ENCODE measurements at places on chromosomes 3 and 15.

GRCh38 chr3:56962206-56962605 lies 98.3 kb upstream of the SPATA12 start:
- no peak for DNase-seq

GRCh38 chr3:173301647-173302046 lies 95.9 kb upstream of the NLGN1 start:
- DNase-seq, result no peak

GRCh38 chr3:160644491-160644890 lies 32.5 kb upstream of the ARL14 start:
- no peak for DNase-seq

- no peak for DNase-seq
Measured at GRCh38 chr15:73323956-73324355, 44.8 kb downstream of the HCN4 start.

- no peak for DNase-seq
Measured at GRCh38 chr3:64047787-64048186, 24.5 kb upstream of the PSMD6 start.

GRCh38 chr3:110528305-110529121 lies 543.1 kb upstream of the NECTIN3 start:
- DNase-seq, result peak; percentile 8

DNA sequence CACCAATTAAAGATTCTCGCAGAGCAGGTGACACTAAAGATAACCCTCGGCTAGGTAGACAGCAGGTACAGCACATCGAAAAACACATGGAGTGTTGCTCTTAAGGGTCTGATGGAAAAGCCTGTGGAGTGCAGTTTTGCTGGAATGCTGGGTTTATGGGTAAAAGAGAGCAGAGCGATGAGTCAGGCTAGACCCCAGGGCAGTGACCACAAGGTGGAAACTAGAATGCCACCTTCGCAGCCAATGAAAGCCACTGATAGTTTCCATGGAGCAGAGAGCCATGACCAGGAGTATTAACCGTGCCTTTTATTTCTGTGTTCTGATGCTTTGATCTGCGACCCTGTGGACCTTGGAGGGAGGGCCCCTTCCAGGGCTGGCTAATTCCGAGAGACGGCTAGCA lies 149.8 kb downstream of the GABRB3 start:
- no peak for DNase-seq

DNA sequence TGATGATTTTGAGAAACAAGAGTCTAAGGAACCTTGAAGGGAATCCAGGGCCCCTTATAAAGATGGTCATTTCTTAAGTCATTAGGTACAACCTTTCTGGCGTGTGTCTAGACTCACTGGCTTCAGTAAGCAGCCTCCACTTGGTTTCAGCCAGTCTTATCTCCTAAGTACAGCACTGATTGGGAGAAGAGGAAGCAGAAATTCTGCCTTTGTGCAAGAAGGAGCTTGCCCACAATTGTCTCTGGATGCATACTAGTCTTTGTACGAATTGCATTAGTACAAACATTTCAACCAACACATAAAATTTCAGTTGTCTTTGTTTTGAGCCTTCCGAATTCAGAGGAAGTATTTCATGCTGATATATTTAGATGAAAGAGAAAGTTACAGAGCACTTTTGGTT lies 139.4 kb downstream of the SLCO3A1 start:
- no peak for DNase-seq

DNA sequence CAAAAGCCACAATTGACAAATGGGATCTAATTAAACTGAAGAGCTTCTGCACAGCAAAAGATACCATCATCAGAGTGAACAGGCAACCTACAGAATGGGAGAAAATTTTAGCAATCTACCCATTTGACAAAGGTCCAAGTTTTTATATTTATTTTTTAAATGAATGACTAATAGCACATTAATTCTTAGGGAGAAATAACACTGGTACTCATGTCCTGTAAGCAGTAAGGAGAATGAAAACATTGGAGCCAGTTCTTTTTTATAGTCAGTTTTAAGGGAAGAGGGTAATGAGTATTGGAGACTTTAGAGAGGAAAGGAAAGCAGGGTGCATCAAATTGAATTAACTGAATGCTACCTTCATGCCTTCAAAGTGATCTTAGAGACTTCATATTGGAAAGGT lies 404.7 kb upstream of the TGFBR2 start:
- no peak for DNase-seq

DNA sequence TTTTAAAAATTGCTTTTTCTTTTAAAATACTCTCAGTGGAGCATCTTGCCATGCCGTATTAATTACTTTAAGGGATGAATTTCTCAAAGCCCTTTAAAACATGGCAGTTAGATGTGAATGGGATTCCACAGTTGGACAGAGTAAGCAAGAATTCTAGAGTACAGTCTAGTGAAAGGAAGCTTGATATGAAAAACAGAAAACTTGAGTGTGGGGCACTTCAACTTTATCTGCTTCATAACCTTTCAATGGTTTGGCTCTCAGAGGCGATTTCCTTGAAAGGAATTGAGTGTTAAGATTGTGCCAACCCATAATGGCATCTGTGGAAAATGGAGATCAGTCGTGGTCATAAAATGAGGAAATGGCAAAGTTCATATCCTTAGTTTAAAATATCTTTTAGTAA lies 127.7 kb upstream of the SAMMSON start:
- DNase-seq, result no peak

DNA sequence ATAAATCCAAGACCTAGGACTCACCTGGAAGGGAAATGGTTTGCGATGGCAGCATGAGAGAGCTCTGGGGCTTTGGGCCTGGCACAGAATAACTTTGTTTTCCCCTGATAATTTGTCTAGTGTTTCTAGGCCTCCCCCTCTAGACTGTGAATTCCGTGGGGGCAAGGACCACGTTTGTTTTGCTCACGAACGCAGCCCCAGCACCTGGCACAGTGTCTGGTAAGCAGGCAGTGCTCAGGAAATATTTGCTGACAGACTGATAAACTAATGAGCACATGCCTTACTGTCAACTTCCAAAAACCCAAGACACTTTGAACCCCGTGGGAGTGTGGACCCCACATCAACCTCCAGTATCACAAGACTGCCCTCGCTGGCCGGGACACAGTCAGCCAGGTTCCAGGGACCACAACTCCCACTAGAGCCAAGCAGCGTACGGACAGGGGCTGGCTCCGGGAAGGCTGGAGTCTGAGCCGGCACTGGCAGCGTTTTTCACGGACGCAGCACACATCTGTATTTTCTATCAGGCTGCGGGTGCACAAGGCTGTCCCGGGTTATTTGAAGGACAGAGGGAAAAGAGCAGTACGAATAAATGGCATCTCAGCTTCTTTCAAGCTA lies 146.5 kb downstream of the XXYLT1 start:
- no peak for DNase-seq

GRCh38 chr3:177488740-177489139 lies 291.5 kb upstream of the TBL1XR1 start:
- no peak for DNase-seq

GRCh38 chr3:107008213-107008612 lies 369.0 kb upstream of the CCDC54 start:
- DNase-seq, result no peak

DNA sequence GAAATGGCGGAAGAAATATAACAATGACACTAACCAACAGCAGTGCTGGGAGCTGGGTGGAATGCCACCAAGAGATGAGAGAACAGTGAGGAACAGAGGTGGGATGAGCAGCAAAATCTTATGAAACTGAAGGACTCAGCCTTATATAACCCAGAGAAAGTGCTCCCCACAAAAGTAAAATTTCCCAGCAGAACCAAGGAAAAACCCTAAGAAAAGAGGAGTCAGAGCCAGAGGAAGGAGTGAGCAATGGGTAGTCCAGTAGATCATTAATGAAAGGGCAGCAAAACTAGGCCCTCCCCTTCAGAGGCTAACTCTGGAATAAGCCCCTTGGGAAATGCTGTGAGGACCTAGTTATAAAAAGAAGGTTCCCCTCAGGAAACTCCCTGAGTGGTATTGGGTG lies 24.7 kb upstream of the UBE2E1 start:
- no peak for DNase-seq

GRCh38 chr15:88303395-88303794 lies 46.9 kb upstream of the NTRK3 start:
- no peak for DNase-seq

- no peak for DNase-seq
Measured at GRCh38 chr15:86973284-86973844, 893.7 kb downstream of the AGBL1 start.

GRCh38 chr3:57757642-57758297 lies 1.7 kb downstream of the SLMAP start:
- no peak for DNase-seq

DNA sequence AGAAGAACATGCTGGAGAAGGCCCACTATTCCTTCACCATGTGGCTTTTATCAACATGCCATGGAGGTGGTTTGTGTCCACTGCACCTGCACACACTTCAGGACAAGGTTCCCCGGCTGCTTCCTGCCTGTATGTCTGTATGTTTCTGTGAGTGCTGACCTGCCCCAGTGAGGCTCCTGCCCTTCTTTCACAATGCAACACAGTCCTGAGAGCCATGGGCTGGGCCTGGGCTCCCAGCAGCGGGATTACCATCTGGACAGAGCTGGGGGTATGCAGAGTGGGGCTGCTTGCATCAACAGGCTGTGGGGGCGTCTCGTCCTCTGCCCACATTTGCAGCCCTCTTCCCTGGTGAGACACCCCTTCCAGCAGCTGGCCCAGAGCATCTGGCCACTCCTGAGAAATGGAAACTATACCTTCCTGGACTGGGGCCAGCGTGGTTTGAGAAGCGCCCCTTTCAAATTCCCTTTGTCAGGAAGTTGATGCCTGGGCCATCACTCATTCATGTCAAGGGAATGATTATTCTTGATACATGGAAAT lies 29.3 kb upstream of the C15orf39 start:
- DNase-seq, result no peak
